Effector CD4-positive, alpha-beta T cell (primary cell): ENCODE measurements at places on chromosomes 7 and 10.

- no peak for DNase-seq
These were observed 410.6 kb downstream of the GLRX3 start for GRCh38 chr10:130546841-130547240.

- DNase-seq, result no peak
These were observed 122.1 kb downstream of the EGFR start for GRCh38 chr7:55140941-55141278.

GRCh38 chr10:36440539-36440938 lies 684.9 kb upstream of the ANKRD30A start:
- DNase-seq, result no peak

DNA sequence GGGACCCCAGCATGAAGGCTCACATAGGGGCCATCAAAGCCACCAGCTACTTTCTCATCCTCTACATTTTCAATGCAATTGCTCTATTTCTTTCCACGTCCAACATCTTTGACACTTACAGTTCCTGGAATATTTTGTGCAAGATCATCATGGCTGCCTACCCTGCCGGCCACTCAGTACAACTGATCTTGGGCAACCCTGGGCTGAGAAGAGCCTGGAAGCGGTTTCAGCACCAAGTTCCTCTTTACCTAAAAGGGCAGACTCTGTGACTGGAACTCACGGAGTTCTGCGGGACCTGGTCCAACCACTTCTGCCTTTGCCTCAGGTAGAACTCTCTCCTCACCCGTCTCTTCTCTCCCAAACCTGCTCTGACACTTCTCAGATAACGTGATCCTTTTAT lies 945 bp downstream of the TAS2R40 start:
- DNase-seq, result no peak

DNA sequence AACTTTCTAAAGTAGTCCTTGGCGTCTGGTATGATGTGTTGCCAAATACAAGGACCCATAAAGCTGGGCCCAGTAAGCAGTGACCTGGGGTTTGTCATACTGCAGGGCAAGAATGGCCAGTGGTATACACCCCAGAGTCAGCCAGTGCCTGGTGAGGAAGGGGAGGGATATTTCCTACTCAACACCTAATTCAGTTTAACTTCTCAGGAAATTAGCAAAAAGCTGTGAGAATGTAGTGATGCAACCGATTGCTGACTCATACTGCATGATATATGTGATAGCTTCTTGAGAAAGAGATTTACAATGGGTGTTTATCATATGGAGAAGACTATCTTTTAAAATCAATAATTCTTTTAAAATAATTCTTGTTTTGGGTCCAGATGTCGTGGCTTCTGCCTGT lies 889.3 kb upstream of the CELF2 start:
- DNase-seq, result no peak

DNA sequence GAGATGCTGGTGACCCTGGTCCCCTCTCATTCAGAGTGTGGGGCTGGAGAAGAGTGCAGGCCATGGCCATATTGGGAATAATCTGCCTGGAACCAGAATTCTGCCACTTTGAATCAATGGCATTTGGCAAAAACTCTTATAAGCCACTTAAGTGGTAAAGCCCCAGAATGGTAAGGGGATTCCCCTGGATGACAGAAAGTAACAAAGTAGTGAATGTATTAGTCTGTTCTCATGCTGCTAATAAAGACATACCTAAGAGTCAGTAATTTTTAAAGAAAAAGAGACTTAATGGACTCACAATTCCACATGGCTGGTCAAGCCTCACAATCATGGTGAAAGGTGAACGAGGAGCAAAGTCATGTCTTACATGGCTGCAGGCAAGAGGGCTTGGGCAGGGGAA lies 248.6 kb downstream of the SH2D4B start:
- no peak for DNase-seq

- no peak for DNase-seq
These were observed 52.8 kb downstream of the LSMEM1 start for GRCh38 chr7:112533591-112533990.

- no peak for DNase-seq
These were observed 18.0 kb downstream of the WDR37 start for GRCh38 chr10:1074052-1074747.

DNA sequence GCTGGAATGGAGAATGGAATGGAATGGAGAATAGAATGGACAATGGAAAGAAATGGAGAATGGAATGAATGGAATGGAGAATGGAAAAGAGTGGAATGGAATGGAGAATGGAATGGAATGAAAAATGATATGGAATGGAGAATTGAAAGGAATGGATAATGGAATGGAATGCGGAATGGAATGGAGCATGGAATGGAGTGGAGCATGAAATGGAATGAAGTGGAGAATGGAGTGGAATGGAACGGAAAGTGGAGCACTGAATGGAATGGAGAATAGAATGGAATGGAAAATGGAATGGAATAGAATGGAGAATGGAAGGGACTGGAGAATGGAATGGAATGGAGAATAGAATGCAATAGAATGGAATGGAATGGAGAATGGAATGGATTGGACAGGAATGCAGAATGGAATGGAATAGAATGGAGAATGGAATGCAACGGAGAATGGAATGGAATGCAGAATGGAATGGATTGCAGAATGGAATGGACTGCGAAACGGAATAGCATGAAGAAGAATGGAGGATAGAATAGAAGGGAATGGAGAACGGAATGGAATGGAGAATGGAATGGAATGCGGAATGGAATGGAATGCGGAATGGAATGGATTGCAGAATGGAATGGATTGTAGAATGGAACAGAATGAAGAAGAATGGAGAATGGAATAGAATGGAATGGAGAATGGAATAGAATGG lies 89.4 kb downstream of the NSUN6 start:
- DNase-seq, result no peak

- no peak for DNase-seq
These were observed 56.7 kb downstream of the SNX10 start for GRCh38 chr7:26348234-26348851.

- DNase-seq, result no peak
These were observed 1255.7 kb upstream of the LRRTM3 start for GRCh38 chr10:65670087-65670486.

DNA sequence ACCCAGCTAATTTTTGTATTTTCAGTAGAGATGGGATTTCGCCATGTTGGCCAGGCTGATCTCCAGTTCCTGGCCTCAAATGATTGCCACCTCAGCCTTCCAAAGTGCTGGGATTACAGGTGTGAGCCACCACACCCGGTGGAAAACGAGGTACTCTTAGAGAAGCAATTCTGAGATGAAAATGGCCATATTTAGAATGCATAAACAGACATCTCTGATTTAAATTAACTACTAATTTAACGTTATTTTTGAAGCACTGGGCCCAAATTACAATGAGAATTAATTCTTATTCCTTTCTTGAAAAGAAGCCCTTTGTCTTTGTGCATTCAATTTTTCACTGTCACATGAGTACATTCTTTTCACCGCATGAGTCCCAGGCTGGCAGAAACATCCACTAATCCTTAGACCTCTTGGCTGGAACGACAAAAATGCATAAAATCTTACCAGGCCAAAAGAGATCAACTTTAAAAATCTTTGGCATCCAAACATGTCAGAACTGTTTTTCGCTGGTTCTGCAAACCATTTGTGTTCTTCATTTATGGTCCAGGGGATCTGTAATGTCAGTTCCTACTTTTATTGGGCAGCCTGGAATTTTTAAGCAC lies 60.1 kb upstream of the CAPZA2 start:
- DNase-seq, result no peak
